ENCODE measurements at places on chromosomes 4 and X. TPM values are rescaled to one million over a fixed set of nuclear protein-coding genes. Genes with fewer than 3 reads are reported as not detected.

DNA sequence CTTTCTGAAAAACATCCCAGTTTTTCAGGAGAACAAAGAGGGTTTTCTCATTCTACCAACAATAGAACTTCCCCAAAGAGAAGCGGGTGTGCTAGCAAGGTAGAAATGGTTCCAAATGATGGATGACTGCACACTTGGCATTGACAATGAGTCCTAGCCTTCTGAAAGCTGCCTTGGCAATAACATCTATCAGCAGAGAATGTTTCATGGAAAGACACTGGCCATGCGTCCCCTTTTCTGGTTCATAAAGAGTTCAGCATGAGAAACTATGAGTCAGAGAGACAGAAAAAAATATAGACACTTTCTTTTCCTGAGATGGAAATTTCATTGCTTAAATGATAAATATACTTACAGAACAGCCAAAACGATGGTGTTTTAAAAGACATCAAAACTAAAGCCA, 236.9 kb upstream of the PRKX start:
- no peak for DNase-seq

CSAG1 gene
- total RNA-seq = not detected

DNA sequence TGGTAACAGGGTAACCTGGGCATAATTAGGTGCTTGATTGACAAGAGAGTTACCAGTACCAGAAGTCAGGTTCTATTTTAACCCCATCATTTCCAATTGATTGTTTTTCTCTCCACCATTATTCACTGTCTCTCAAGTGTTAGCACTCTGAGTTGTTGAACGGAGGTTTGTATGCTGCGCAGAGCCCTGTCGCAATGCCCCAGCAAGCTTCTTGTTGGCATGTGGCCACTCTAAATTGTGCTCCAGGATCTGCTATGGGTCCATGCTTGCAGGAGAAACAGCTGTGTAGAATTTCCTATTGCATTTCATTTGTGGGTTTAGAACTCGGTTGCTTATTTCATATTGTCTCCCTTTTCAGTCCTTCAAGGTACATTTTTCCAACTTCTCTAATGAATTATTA, 98.2 kb downstream of the KLHL8 start:
- no peak for DNase-seq

- no peak for DNase-seq
Observed at GRCh38 chr4:86595426-86595805, 1.3 kb downstream of the PTPN13 start.

DNA sequence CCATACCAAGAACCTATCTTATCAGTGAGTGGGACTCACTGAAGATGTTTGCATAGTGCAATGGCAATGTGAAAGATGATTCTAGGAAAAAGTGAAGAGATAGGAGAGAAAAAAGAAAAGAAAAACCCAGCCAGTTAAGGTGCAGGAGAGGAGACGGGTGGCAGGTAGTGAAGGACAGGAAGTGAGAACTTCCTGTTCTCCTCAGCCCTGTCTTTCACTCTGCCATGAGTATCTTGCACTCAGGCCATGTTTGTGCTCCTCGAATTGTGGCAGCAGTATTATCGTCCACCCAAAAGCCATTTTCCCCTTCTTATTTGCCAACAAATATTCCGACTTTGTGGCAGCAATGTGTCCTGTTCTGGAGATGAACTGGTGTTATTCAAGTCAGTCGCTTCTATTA, 8.6 kb upstream of the ENPEP start:
- no peak for DNase-seq

SEC24B gene
- 38.2 TPM for total RNA-seq

GRCh38 chr4:105198541-105198940, 51.9 kb downstream of the TET2 start:
- no peak for DNase-seq

GRCh38 chr4:151729731-151730559, 30.9 kb downstream of the GATB start:
- DNase-seq = no peak

DNA sequence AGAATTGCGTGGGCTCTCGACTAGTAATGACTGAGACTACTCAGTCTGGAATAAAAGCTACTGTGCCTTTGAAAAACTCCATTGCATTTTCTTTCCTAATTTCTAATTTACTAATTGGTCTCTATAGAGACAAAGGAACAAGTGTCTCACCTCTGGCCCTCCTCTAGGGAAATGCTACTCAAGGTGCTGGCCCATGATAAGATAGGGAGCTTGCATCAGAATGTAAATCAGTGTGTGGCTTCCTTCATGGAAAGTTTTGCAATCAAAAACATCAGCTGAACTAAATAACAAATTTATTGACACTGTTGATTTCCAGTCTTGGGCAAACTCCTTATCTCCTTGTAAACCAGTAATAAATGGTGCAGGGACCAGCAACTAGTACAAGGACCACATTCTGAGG, 81.8 kb downstream of the SRPX start:
- DNase-seq = no peak

HSFX3 gene
- total RNA-seq = not detected

CITED1 gene
- total RNA-seq = 1.6 TPM

Data from ovary (tissue), 10 donors.